ENCODE measurements at places on chromosomes 7 and 10. TPM values are rescaled to one million over a fixed set of nuclear protein-coding genes. Genes with fewer than 3 reads are reported as not detected.

DNA sequence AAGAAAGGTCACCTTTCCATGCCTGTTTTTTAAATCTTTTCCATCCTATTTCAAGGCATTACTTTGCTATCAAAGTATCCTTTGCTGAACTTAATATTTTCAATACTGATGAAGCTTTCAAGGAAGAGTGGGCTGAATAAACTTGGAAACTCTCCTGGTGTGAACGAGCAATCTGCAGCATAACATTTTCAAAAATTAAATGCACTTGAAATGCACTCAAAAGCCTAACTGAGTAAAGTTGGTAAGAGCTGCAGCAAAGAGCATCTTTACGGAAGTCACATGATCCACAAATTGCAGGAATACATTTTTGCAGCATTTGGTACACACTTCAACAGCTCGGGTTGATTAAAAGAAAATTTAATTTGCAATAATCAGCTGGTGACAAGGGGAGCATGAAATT lies 367.3 kb downstream of the PHTF2 start:
- no peak for DNase-seq

ATOH7 gene
- not detected for total RNA-seq

DNA sequence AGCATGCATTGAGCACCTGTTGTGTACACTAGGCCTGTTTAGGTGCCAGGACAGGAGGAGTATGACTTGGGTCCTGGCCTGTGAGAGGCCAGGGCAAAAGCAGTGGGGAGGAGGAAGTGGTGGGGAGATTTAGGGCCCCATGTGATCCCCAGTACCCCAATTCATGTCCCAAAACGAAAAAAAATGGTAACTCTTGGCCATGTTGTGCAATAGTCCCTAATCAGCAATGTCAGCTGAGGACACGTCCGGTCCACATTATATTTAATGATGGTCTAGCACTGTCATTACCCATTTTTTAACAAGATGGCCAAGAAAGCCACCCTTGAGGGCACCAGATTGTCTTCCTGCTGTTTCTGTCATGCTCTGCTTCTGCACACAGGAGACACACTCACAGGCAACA lies 142.0 kb upstream of the RET start:
- DNase-seq, result no peak

- DNase-seq, result no peak
These were observed 170.3 kb downstream of the USP6NL start for GRCh38 chr10:11441151-11441535.

- no peak for DNase-seq
These were observed 155.1 kb downstream of the GALNT11 start for GRCh38 chr7:152180587-152180986.

FAM237B gene
- total RNA-seq, result not detected

DNA sequence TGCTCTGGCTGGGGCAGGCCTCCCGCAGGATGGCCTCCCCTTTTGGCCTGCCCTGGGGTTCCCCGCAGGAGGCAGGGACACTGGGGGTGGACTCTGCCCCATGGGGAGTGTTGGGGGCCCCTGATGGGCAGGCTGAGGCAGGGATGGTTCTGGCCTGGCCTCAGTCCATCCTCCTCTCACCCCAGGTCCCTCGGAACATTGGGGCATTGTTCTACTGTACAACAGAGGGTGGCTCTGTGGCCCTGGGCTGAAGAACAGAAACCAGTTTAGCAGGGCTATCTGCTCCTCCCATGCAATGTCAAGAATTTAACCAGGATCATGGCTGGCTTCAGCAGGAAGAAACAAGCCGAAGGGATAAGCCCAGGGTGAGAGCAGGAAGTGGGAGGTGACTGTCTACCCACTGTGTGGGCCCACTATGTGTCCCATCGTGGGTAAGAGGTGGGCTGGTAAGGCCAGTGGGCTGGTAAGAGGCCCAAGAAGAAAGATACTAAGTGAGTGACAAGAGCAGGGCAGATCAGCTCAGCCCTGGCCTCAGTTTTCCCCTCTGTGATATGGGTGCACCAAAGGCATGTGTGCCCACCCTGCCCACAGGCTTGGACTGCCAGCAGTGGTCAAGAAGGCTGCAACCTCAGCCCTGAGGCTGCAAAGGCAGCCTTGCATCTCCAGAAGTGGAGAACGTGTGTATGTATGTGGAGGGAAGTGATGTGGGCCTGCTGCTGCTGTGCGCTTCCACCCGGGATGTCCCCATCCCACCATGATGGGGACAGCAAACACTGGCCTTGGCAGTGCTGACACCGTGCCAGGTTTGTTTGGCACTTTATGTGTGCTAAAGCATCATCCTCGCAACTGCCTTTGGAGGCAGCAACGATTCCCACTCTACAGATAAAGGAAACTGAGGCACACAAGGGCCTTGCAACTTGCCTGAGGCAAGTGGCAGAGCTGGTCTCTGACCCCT lies 138.9 kb downstream of the SH3PXD2A start:
- no peak for DNase-seq

- DNase-seq, result no peak
These were observed 36.3 kb downstream of the CCM2 start for GRCh38 chr7:45036317-45036716.

DNA sequence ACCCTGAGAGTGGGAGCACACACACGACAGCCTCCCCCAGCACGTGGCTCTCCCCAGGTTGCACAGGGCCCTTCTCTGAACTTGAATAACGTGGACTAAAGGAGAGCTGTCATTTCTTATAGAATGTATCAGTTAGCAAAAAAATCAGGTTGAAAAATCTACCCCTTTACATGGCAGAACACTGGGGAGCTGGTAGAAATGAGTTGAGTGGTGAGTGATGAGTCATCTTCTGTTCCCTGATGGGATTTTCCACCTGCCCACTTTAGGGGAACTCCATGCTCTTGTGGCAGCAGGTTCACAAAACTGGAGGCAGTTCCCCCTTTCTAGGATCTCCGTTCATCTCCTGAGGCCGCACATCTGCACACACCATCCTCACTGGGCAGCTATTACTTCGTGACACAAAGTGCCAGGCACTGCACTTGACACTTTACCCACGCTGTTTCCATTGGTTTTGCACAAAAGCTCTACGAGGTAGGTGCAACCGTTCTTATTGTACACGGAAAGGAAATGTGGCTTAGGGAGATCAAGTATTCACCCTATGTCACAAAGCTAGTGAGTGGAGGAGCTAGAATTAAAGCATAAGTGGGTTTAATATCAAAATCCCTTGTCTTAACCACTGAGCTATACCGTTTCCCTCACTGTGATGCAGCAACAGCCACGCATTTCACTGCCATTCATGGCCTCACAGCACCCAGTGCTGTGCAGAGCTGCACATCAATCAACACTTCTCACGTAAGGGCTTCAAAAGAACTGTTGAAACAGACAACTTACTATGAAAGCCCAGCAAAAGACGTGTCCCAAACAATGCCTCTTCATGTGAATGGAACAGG lies 80.2 kb downstream of the RNF216 start:
- DNase-seq, result no peak

DNA sequence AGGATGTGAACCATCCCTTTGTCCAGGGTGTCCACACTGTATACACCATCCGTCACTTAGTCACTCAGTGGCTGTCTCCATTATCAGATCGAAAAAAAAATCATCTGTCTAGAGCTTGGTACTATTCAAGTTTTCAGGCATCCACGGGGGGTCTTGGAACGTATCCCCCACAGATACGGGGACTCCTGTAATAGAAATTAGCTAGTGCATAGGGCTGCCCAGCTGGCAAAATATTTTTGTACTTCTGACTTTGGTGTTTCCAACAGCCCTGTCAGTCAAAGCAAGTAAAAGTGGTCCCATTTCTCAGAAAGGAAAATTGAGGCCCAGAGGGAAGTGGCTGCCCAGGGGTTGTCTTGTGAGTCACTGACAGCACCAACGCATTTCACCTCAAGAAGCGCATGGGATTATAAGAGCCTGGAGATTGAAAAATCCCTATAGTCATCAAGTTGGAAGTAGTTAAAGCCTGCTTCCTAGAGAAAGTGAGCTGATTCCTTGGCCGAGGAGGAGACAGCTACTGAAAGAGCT lies 52.1 kb upstream of the SLC29A3 start:
- DNase-seq, result no peak

- DNase-seq, result peak; percentile 41
These were observed 489 bp downstream of the MAP3K8 start for GRCh38 chr10:30434273-30435072.

- DNase-seq, result no peak
These were observed 152.7 kb upstream of the PCBD1 start for GRCh38 chr10:71040846-71041605.

- no peak for DNase-seq
These were observed 25.1 kb downstream of the TBXAS1 start for GRCh38 chr7:139854124-139854511.

DNA sequence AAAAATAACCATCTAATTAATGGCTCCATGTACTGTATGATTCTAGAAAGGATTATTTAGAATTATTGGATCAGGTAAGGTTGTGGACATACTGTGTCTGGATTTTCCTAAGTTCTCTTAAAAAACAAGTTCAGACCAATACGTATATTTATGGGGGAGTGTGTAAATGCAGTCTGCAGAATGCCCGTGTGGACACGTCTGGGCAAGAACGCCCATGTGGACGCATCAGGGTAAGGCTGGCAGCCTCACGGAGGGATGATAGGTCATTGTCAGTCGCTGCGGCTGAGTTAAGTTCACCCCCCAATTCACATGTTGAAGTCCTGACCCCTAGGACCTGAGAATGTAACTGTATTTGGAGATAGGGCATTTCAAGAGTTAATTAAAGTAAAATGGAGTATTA lies 160.0 kb upstream of the SHH start:
- no peak for DNase-seq

DNA sequence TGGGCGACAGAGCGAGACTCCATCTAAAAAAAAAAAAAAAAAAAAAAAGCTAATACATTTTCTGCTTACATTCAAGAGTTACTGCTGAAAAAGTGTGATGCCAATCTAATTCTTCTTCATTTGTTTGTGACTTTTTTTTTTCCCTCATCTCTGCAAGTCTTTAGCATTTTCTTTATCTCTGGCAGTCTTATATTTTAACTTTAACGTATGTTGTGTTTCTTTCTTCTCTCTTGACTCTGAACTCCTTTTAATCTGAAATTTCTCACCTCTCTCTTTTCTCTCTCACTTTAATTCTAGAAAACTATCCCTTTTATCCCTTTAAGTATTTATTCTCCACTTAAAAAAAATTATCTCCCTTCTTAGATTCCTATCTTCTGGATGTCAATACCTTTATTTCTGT lies 146.5 kb downstream of the JMJD1C start:
- no peak for DNase-seq

NUTM2A gene
- 1.2 TPM for total RNA-seq

HOXA7 gene
- total RNA-seq, result not detected

DNA sequence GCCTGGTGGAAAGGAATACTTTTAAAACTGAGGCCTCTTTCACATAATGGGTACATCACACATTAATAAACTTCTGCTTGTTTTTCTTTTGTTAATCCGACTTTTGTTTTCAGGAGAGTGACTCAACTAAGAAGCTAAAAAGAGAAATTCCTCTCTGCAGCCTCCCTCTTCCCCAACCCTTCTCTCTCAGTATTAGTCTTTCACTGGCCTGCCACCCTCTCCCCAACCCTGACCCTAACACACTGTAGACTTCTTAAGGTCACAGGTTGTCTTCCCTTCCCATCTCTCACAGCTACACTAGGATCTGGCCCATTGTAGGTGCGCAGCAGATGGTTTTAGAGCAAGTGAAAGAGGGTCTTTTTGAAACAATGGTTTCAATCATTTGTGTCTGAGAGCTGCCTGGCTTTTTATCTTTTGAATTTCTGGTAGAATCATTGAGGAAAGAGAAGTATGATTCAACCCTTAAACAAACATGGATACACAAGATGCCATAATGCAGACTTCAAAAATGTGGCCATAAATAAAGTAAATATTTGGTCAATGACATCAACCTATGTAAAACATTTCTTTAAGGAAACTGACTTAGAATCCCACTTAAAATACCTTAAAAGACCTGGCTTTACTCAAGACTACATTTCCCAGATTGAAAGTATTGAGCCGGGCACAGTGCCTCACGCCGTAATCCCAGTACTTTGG lies 17.9 kb upstream of the FFAR4 start:
- DNase-seq, result no peak

Data from CD4-positive, alpha-beta memory T cell (primary cell).